ENCODE measurements at places on chromosomes 5 and 9. TPM values are rescaled to one million over a fixed set of nuclear protein-coding genes. Genes with fewer than 3 reads are reported as not detected.

DNA sequence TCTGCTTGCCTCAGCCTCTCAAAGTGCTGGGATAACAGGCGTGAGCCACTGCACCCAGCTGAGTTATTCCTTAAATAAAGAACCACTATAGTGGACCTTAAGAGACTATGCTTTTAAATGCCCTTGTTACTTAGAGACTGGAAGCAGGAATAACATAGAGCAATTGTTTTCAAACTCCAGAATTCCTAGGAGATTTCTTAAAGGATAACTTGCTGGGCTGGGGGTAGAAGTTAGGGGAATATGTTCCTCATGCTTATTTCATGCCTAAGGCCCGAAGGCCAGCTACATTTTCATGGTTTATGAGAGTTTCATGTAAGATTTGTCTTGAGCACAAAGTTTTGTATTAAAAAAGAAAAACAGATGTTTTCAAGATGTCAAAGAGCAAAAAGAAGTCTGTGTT lies 48.2 kb downstream of the CSNK1A1 start:
- DNase-seq, result no peak

DNA sequence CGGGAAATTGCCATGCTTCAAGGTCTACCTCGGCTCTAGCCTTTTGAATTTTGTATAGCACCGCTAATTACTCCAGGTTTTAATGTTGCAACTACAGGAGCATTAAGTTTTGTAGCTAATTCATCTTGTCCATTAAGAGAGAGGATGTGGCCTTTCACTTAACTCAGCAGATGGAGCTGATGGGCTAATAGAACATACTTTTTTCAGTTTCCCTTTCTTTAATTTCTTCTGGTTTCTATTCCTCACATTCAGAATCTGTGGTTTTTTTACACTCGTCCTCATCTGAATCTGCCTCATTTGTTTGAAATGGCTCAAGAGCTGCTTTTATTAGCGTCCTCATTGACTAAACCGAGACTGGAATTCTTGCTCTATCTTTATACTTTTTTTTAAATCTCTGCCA lies 2085.7 kb upstream of the C9orf72 start:
- no peak for DNase-seq

The AFAP1L1 gene
- 0.50 TPM for total RNA-seq

The ADGRD2 gene
- total RNA-seq, result not detected

GRCh38 chr9:112162621-112163413 lies 12.3 kb downstream of the SUSD1 start:
- DNase-seq, result no peak

- no peak for DNase-seq
These were observed 299.6 kb downstream of the EPB41L4A start for GRCh38 chr5:112119508-112119907.

DNA sequence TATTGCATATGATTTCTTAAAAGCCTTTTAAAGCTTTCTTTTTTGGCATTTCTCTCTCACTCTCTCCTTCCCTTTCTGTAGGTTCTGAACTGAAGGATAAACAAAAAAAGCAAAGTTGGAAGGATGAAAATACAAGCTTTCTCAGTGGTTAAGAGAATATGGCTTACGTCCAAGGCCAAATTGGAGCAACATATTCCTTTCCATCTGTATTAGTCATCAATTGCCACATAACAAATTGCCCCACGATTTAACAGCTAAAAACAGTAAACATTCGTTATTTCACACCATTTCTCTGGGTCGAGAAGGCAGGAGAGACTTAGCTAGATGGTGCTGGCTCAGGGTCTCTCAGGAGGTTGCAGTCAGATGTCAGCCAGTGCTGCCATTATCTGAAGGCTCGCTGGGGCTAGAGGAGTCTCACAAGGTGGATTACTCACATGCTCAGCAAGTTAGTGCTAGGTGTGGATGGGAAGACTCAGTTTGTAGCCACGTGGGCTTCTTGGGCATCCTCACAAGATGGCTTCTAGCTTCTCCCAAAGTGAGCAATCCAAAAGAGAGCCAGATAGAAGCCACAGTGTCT lies 2.0 kb upstream of the ROR2 start:
- DNase-seq, result no peak

The AK8 gene
- total RNA-seq, result not detected

- DNase-seq, result no peak
These were observed 49.2 kb downstream of the ANXA1 start for GRCh38 chr9:73200694-73201452.

The NME5 gene
- total RNA-seq, result not detected

DNA sequence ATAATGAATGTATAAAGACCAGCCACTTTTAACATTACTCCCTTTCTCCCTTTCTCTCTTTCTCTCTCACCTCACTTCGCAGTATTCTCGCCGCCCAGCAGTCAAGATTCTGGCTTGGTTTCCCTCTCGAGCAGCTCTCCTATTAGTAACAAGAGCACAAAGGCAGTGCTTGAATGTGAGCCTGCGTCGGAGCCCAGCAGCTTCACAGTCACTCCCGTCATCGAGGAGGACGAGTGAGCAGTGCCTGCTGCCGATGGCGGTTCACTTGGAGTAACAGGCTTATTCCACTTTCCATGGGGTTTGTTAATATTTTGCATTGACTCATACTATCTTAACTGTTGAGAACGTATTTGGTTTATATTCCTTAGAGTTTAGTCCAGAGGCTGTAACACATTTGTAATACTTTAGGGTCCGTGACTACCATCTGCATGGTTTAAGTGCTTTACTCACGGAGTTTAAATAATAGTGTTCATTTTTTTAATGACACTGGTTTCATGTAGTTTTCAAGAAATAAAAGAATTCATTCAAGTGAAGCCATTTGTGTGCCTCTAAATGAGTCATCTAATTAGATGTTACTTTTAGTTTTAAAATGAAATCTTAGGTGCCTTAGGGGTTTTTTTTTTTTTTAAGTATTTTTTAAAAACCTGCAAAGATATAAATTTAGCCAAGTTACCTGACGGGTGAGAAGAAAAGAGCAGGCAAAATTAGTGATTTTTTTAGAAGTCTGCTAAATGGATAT lies 8.4 kb upstream of the DMRT3 start:
- no peak for DNase-seq

GRCh38 chr9:36800455-36800854 lies 227.8 kb downstream of the MELK start:
- DNase-seq, result no peak

The FAM169A gene
- total RNA-seq, result 12.6 TPM

DNA sequence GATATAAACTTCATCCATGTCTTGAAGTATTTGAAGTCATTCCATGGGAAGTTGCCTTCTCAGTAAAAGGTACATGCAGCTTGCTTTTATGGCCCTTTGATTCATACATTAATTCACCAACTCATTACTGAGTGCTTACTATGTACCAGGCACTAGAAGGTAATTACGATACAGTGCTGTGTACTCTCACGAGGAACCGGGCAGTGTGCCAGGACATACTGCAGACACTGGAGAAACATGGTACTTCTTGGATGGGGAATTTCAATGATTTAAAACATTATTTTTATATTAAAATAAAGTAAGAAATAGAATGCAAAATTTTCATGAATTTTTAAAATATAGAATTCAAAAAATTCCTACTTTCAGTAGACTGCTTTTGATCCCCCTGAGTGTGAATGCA lies 71.4 kb upstream of the WDR41 start:
- no peak for DNase-seq

The TMEM174 gene
- not detected for total RNA-seq

DNA sequence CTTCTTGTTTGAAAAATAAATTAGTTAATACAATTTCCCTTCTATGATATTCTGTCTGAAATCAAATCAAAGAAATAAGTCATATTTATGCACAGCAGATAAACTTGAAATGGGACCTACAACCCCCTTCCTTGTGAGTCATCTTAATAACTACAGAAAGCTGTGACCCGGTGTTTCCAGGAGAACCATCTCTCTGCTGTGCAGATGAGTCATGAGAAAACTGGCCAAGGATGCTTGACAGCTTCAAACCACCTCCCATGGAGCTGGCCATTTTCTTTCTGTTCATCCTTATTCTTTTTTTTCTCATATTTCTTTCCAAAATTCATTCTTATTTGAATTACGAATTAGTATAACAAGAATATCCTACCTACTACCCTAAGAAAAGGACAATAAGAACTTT lies 43.4 kb upstream of the NR4A3 start:
- no peak for DNase-seq

The MCC gene
- 8.0 TPM for total RNA-seq

The THBS4 gene
- total RNA-seq, result 0.51 TPM

The PDZD2 gene
- 0.88 TPM for total RNA-seq

DNA sequence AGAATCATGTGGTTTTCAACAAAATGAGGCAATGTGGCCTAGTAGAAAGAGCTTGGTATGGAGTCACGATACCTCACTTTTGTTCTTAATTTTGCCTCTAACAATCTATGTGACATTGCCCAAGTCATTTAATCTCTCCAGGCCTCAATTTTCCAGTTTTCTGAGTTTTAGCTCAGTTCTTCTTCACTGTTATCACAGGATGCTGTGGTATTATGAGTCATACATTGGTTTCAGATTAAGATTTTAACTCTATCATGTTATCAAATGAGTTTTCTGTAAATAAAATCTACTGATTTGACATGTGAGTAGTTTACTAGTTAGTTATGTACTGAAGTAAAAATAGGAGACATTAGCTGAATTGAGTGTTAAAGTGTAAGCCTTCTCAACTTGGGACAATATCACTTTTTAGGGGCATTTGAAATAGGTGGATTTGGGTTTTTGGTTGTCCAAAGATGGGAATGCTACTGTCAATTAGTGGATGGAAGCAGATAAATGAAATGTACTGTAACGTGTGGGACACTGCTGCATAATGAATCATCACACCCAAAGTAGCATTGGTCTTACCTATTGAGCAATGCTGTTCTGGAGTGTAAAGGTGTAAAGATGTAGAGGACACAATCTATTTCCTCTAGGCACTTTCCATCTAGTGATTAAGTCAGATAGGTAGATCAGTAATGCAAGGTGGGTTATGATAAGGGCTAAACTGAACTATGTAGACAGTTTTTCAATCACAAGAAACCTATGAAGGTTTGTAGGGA lies 73.3 kb downstream of the NNT start:
- no peak for DNase-seq

GRCh38 chr9:112784020-112784785 lies 33.6 kb downstream of the SNX30 start:
- DNase-seq, result no peak

The COL15A1 gene
- total RNA-seq, result not detected

The RNF180 gene
- not detected for total RNA-seq

The TAL2 gene
- total RNA-seq, result not detected

GRCh38 chr9:121266906-121267650 lies 884 bp upstream of the GSN start:
- no peak for DNase-seq

DNA sequence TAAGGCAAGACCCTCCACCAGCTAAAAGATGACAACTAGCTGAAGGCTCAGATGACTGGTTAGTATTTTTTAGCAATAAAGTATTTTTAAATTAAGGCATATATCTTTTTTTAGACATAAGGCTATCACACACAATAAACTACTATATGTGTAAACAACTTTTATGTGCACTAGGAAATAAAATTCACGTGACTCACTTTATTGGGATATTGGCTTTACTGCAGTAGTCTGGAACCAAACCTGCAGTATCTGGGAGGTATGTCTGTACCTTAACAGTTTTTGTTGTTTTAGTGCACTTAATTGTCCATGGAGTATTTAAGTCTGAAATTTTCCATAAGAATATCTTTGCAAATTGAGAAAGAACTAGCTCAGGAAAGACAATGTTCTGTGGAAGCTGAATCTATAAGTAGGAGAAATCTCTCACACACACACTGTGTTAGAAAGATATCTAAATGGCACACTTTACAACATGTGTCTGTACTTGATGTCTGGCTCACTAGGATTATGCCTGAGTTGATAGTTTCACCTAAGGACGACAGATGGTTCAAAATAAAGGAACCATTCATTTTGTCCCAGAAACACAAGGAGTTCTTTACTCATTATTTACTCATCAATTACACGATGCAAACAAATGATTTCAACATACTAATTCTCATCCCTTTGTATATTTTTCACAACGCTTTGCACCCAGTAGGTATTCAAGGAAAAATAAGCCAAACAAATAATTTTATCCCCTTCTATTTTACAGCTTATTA lies 4.6 kb downstream of the RAPGEF6 start:
- no peak for DNase-seq

Measured in T-cell (primary cell).